T-helper 17 cell (primary cell): ENCODE measurements at places on chromosomes 5 and 9.

DNA sequence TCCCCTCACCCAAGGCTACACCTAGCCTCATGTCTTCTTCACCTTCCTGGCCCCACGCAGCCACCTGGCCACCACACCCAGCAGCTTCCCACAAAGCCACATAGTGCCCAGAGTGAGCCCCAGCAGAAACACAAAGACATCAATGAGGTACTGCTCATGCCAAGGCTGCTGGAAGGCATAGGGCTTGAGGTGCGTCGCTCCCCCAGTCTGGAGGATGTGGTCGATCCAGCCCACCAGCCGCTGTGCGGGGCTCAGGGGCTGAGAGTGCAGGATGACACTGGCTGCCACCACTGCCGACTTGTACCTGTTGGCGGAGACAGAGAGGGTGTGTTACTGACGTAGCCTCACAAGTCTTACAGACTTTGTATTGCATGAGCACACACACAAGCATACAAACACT is 15.8 kb upstream of the CAPSL start:
- no peak for DNase-seq

GRCh38 chr9:106127776-106128175 is 433.4 kb downstream of the TMEM38B start:
- DNase-seq, result no peak

DNA sequence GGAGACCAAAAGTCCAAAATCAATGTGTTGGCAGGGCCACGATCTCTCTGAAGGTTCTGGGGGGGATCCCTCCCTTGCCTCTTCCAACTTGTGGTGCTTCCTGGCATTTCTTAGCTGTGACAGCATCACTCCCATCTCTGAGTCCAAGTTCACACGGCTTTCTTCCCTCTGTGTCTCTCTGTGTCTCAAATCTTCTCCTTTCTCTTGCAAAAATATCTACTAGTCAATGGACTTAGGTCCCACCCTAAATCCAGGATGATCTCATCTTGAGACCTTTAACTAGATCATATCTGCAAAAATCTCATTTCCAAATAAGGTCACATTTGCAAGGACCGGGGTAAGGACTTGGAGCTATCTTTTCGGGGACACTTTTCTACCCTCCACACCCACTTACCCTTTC is 186.1 kb downstream of the HSD17B3 start:
- DNase-seq, result no peak

- no peak for DNase-seq
These were observed 589.8 kb downstream of the DMRTA1 start for GRCh38 chr9:23036416-23036815.

- DNase-seq, result no peak
These were observed 189.3 kb upstream of the MAST4 start for GRCh38 chr5:66406761-66407336.

- no peak for DNase-seq
These were observed 8.9 kb downstream of the SMIM23 start for GRCh38 chr5:171794470-171794960.
